ENCODE measurements at places on chromosomes 16 and 17. TPM values are rescaled to one million over a fixed set of nuclear protein-coding genes. Genes with fewer than 3 reads are reported as not detected.

MT1X gene
- polyA plus RNA-seq: 58.3 TPM

- DNase-seq: no peak
These were observed 5.5 kb upstream of the LDHD start for GRCh38 chr16:75121949-75122568.

- no peak for DNase-seq
These were observed 38.9 kb downstream of the TRIM37 start for GRCh38 chr17:59067756-59068155.

DNA sequence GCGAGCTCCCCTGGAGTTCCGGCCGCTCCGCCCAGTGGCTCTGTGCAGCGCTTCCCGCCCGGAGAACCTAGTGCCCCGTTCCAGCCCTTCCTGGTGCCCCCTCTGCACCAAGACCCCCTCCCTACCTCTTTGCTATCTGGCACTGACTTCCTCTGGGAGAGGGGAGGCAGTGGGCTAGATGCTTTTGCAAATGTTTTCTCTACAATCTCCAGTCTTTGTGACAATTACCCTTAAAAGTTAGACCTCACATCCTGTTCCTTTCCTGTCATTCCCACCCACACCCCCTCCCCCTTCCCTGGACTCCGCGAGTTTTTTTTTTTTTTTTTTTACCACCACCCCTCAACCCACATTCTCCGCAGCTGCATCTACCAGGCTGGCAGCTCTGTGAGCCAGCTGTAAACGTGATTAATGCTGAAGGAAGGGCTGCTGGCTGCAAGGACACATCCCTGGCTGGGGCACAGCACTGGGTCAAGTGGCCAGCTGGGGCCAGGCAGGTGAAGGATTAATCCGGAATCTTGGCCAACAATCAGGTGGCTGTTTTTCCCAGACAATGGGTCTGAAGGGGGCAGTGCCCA, 101.5 kb downstream of the MGAT5B start:
- no peak for DNase-seq

PGAP6 gene
- polyA plus RNA-seq: 25.5 TPM

- DNase-seq: no peak
These were observed 777.8 kb upstream of the EEF2KMT start for GRCh38 chr16:5875416-5875815.
